ENCODE measurements at places on chromosomes 6 and 20. TPM values are rescaled to one million over a fixed set of nuclear protein-coding genes. Genes with fewer than 3 reads are reported as not detected.

The PTPRT gene
- total RNA-seq = not detected

The OOEP gene
- total RNA-seq = not detected

The SCUBE3 gene
- 0.88 TPM for total RNA-seq

The DOK5 gene
- total RNA-seq = not detected

The RHAG gene
- total RNA-seq = not detected
